Endothelial cell (in vitro differentiated cells): ENCODE measurements at places on chromosomes 2 and 18. TPM values are rescaled to one million over a fixed set of nuclear protein-coding genes. Genes with fewer than 3 reads are reported as not detected.

CRYBA2 gene
- not detected for total RNA-seq

NEB gene
- 0.64 TPM for total RNA-seq

FAHD2B gene
- total RNA-seq: 14.6 TPM

CNRIP1 gene
- total RNA-seq: 21.8 TPM

ALLC gene
- total RNA-seq: 0.26 TPM

THSD7B gene
- total RNA-seq: 10.5 TPM

LYG1 gene
- total RNA-seq: 1.4 TPM

LOXHD1 gene
- 0.23 TPM for total RNA-seq

WDR75 gene
- total RNA-seq: 33.0 TPM

AP1S3 gene
- total RNA-seq: 0.80 TPM

CMPK2 gene
- 0.49 TPM for total RNA-seq

NTSR2 gene
- not detected for total RNA-seq

DCDC2C gene
- not detected for total RNA-seq

- DNase-seq: no peak
Measured at GRCh38 chr2:29033172-29033571, 41.2 kb downstream of the PCARE start.

DNA sequence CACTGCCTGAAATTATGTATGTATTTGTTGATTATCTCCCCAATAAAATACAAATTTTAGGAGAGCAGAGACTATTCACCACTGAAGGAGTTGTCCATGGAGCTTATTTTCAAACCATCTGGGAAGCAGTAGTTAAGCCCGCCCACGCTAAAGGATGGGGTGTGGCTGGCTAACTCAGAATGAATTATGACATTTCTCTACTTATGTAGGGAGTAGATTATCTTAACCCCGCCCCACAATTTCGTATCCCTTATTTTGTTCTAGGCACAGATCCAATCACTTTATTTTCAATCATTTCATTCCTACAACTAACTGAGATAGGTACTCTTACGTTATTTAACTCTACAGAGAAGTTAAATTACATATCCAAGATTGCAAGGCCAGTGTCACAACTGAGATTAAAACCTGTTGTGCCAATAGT, 1.4 kb upstream of the LAPTM4A start:
- DNase-seq: no peak

- DNase-seq: no peak
Measured at GRCh38 chr2:106160786-106161261, 33.3 kb downstream of the UXS1 start.

DNA sequence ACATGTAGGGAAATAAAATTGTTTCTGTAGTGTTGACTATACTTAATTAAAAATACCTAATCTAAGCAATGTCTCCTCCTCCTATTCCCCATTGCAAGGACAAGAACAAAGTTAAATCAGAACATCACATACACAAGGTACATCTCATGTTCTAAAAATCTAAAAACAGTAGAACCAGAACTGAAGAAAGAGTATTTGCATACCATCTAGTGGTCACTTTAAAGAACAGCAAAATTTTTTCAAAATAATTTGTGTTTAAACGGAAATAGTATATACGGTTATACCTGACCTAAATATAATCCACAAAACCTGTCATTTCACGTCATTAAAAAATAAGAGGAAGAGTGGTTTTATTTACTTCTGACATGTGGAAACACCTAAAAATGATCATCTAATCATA, 294.3 kb upstream of the KCNH7 start:
- no peak for DNase-seq

GRCh38 chr2:172578054-172578453, 22.2 kb downstream of the PDK1 start:
- no peak for DNase-seq

GRCh38 chr2:24016853-24017703, 7.2 kb downstream of the MFSD2B start:
- no peak for DNase-seq

GRCh38 chr2:232613538-232614134, 19.8 kb upstream of the EFHD1 start:
- DNase-seq: no peak

DNA sequence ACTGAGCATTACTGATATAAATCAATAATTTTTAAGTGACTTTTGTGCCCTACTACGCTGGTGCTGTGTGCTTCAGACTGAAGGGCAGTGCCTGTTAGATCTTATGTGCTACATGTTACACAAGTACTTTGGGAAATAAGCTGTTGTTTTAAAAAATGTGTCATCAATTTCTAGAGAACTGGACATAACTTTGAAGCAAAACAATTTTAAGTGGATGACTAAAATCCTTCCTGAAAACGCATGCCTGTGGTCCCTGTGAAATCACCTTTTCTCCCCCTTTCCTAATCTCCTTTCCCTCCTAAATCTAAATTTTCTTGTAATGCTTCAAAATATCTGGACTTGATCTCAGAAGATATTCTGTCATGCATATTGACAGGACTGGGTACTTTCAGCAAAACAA, 7.1 kb upstream of the IL1RL1 start:
- no peak for DNase-seq

DNA sequence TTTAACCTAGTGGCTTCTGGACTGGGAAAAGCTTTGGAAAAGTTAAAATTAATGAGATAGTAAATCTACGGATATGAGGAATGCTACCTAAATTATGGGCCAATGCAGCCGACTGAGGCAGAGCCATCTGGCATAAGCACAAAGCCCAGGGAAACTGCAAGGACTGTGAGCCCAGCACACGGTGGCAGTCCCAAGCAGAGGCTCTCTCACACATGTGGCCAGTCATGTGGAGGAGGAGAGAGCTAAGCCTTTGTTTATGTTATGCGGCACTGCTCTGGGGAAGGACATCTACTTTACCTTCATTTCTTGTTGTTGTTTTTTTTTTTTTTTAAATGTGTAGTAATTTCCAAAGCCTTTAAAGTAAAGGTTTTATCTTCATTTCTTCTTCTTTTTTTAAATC, 267.0 kb downstream of the STK39 start:
- DNase-seq: no peak

GRCh38 chr18:58947136-58947732, 82.6 kb downstream of the ZNF532 start:
- DNase-seq: no peak

GRCh38 chr2:9033385-9034168, 30.1 kb upstream of the MBOAT2 start:
- DNase-seq: no peak

DNA sequence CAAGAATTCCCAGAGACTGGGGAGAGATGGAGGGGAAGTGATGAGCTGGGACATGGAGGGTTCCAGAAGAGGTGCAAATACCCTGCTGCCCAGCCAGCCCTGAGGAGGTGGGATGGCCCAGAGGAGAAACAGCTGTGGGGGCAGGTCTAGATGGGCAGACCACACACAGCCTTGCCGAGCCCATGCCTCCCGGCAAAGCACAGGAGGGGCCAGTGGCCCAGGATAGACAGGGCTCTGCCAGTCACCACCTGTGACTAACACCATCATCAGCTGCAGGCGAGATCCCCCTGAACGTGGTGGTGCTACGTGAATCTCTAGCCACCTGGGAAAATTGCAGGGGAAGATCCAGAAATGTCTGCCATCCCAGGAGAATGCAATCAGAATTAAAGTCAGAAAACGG, 39.4 kb downstream of the SCTR start:
- DNase-seq: no peak

DNA sequence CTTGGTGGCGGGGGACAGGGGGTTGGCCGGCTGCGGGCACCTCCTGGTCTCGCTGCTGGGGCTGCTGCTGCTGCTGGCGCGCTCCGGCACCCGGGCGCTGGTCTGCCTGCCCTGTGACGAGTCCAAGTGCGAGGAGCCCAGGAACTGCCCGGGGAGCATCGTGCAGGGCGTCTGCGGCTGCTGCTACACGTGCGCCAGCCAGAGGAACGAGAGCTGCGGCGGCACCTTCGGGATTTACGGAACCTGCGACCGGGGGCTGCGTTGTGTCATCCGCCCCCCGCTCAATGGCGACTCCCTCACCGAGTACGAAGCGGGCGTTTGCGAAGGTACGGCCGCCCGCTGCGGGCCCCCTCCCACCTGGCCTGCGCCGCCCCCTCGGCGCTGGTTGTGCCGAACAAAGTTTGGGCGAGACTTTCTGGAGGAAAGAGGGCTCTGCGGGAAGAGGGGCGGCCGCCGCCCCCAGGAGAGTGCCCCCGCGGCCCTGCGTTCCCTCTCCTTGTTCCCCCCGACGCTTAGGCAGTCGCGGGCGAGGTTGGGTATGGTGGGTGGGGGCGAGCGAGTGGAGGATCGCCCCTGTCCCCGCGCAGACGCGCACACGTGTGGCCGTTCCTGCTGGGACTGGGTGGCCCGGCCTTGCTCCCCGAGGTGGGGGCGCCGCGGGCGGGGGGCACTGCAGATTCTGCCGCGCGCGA, 866 bp downstream of the CRIM1 start:
- peak; percentile 56 for DNase-seq

- DNase-seq: no peak
Measured at GRCh38 chr18:64103986-64104385, 44.9 kb downstream of the LINC00305 start.

- peak; percentile 26 for DNase-seq
Measured at GRCh38 chr2:74514368-74515270, at the start of gene TLX2. TSS of gene TLX2 (plus strand) at chr2:74514450. CDS start at chr2:74514807, 357 bp downstream.

DNA sequence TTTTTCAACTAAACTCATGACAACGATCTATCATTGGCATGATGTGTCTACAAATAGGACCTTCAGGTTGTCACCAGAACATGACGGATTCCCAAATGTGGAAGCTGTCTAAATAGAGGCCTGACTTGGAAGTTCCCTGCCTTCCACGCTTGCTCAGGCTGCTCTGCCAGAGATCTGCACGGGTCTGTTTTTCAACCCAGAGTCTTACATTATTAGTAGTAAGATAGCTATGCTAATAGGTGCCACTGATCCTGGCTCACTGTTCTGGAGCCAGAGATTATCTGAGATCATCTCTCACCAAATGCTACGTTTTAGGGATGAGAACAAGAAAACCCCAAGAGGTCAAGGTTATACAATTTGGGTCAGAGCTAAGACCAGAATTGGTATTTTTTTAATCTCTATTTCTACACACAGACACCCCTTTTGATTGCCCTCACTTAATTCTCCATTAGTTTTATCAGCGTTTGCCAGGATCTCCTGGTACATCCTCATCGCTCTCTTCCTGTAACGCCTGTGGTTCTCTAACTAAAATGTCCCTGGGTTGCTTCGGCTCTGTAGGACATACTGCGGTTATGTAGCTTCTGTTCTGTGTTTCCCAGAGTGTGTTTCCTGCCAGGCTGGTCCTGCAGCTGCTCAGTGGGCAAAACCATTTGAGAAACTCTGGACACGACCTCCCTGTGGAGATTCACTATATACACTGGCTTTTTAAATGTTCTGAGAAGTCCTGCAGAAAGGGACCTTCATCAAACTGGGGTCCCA, 5.7 kb downstream of the CDC42EP3 start:
- DNase-seq: no peak

DNA sequence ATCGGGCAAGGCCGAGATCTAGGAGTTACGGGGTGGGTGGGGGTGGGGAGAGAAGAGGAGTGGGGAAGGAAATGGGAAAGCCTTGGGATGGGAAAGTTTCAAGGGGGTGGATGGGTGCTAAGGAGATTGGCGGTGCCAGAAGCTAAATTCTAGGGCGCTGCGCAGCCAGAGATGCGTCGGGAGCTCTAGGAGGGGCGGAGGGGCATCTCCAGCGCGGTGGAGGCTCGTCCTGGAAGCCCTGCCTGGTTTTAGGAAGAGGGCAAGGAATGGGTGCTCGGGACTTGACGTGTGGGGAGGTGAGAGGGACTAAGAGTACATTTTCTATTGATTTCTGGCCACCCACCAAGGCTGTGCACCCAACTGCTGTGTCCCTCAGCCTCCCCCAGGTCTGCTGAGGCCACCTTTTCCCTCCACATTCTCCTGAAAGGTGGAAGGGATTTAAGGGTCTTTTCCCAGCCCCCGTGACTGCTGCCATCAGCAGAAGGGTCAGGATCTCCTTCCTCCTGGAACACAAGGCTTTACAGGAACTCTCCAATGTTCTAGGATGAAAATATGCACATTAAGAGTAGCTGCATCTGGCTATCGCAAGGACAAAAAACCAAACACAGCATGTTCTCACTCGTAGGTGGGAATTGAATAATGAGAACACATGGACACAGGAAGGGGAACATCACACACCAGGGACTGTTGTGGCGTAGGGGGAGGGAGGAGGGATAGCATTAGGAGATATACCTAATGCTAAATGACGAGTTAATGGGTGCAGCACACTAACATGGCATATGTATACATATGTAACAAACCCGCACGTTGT, 1.4 kb downstream of the C2orf72 start:
- no peak for DNase-seq

GRCh38 chr2:112345030-112346027, 69.9 kb downstream of the ZC3H6 start:
- no peak for DNase-seq

- DNase-seq: no peak
Measured at GRCh38 chr2:32976409-32977063, 29.8 kb downstream of the LTBP1 start.
